ENCODE measurements at places on chromosomes 2 and 18.

DNA sequence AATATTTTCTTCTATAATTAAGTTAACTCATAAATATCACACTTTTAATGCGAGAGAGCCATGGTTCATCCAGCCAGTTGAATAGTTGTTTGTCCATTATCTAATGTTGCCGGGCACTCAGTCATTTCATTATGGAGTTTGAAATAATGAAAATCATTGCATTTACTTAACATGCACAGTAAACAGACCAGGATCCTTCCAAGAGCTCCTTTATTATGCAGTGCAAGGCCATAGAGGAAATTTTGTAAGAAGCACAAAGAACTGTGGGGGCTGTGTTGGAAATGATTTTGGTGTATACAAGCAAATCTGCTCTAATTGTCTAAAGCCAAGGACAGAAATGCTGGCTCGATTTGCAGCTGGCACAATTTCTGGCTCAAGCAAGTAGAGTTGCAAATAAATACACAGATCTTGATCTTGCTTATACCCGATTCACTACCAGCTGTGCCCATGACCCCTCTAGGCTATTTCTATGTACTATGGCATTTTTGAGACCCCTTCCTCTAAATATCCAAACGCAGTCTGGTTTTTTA, 400.3 kb upstream of the HNRNPA3 start:
- no peak for DNase-seq

- DNase-seq, result no peak
These were observed 80.5 kb upstream of the MAP4K3 start for GRCh38 chr2:39517622-39518021.

DNA sequence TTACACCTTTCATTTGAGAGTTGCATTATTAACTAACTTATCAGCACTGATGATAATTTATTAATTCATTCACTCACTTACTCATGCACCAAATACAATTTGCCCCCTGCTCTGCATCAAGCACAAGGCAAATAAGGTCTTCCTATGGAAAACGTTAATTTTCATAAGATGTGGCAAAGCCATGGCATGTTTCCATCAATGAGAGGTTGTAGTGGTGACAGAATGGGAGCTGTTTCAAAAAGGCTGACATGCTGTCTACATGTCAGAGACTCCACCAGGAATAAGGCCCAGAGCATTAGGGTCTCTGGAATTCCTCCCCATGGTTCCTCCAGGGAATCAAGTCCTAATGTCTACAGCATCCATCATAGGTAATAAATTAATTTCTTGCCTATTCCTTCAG, 978.8 kb downstream of the TMEM182 start:
- DNase-seq, result no peak

- no peak for DNase-seq
These were observed 549.8 kb upstream of the NRXN1 start for GRCh38 chr2:51581636-51582267.

GRCh38 chr18:2654928-2655177, 673 bp upstream of the SMCHD1 start:
- DNase-seq, result no peak

- DNase-seq, result no peak
These were observed 198.9 kb downstream of the SMAD7 start for GRCh38 chr18:48751727-48752468.

GRCh38 chr2:67057123-67057522, 340.0 kb upstream of the ETAA1 start:
- no peak for DNase-seq

- DNase-seq, result no peak
These were observed 1.2 kb upstream of the ASB1 start for GRCh38 chr2:238425505-238425978.

- DNase-seq, result no peak
These were observed 135.8 kb downstream of the SH3RF3 start for GRCh38 chr2:109264595-109265328.

DNA sequence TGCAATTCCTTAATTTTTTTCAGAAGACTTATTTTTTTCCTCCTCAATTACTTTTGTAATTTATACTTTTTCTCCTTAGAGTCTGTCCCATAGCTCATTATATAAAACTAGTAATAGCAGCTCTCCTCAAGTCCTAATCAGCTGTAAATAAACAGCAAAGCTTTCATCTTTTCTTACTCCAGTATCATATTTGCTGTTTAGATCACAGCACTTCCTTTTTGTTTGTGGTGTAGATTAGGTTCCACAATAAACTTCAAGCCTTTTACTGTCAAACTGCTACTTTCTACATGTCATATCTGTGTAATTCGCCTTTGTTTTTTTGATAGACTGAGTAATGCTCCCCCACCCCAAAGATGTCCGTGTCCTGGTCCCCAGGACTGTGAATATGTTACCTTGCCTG, 25.5 kb downstream of the GCG start:
- DNase-seq, result no peak

GRCh38 chr18:35182151-35182550, 58.7 kb upstream of the ZNF397 start:
- no peak for DNase-seq

GRCh38 chr2:20153131-20153851, 71.6 kb downstream of the SDC1 start:
- no peak for DNase-seq

- DNase-seq, result no peak
These were observed 158.7 kb downstream of the TDRD15 start for GRCh38 chr2:21282515-21282898.

GRCh38 chr2:32200814-32201213, 35.1 kb downstream of the SLC30A6 start:
- no peak for DNase-seq

GRCh38 chr18:40407909-40408308, 1547.1 kb upstream of the PIK3C3 start:
- no peak for DNase-seq

DNA sequence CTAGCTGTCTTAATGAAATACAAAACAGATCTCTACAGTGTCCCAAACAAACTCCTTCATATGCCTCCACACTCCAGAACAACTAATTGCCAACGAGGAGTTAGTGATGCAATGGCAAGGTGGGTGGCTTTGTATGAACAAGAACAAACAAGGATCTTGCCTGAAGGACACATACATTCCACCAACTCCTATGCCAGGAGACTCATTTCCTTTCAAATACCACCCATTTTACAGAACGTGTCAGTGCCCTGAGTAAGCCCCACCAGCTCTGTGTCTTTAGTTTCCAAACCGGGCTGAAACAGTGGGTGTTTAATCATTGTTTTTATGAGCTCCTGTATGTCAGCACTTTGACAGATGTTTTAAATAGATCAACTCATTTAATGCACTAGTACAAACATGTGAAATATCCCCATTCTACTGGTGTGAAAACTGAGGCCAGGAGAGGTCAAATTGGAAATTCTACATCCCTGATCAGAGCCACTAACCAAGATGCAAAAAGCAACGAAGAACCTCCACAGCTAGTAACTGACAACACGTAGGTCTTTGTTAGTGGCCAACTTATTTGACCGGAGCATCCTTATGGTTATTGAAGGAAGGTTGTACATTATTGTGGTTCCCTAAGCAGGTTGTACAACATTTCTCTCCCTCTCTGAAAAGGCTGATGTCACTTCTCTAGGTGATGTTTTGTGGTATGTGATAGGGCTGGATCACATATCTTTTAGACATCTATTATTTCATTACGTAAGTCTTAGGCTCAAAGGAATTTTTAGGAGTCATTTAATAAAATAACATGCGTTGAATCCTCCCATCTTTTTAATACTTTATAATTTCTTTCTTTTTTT, 534.9 kb upstream of the TNP1 start:
- no peak for DNase-seq

GRCh38 chr18:2612996-2613395, 41.6 kb downstream of the NDC80 start:
- DNase-seq, result no peak

DNA sequence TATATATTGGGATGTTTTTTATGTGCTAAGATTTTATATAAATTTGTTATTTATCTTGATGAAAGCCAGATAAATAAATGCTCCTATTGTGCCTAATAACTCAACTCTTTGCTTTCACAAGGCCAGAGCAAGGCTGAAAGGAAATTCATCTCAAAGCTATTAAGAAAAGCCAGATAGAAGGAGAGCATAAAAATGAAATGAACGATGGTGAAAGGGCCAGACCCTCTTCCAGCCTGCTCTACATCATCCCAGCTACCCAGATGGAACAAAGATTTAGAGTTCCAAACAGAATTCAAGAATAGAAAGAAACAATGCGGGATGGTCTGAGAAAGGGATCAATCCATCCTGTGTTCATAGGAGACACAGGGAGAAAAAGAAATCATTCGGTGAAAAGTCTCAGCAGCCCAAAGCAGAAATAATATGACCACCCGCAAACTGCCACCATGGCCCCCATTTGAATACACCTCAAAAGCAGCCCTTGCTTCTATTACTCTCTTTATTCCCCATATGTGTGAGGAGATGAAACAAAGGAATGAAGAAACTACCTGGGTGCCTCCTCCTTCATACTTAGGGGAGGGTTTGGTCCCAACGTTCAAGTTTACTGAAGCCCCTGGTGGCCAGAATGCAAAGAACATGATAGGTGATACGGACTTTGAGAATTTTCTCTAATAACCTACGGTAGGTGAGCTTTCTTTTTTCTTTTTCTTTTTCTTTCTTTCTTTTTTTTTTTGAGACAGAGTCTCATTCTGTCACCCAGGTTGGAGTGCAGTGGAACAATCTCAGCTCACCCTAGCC, 110.1 kb upstream of the FBXO11 start:
- DNase-seq, result no peak

DNA sequence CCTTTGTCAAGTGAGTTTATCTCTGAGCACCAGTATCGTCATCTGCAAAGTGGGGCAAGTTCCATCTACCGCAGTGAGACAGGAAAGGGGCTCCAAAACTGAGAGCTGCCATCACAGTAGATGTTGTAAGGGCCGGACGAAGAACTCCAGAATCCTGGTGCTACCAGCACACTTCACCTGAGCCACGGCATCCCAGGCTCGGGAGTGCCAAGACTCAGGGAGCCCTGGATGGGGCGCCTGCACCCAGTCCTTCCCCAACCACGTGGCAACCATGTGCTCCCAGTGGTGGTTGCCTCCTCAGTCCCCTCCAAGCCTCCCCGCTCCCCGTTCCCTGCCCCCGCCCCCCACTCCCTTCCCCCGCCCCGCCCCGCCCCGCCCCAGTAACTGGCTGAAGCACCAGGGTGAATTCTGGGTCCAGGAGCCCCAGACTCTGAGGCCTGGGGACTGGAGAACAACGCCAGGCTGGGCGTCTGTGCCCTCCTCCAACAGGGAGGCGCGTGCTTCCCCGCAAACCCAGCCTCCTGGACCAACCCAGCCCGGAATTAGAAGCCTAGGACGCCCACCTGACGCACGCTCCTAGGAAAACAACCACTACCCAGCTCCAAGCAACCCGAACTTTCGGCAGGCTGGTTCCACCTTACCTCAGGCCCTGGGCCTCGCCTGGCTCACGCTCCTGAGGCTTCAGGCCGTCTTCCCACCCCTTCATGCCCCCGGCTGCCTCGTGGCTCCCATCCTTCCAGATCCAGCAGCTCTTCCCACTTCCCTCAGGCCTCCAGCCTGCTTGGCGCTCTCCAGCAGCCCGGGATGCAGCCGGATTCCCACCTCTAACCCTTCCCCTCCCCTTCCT, 67.6 kb downstream of the LAMA3 start:
- DNase-seq, result no peak

DNA sequence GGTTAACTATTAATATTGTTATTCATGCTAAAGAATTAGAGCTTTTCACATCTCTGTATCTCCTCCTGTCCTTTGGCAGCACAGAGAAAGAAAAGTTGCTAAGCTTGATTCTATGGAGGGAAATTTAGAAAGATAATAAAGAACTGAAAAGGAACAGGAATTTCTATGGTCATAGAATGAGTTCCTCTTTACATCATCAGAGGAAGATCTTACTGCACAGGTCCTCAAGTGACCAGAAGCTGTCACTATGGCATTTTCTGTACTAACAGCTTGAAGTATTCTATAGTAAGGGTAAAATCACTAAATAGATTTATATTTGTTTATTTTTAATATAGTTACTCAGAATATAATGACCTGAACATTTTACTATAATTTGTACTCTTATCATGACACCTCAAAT, 6.0 kb upstream of the PRKD3 start:
- DNase-seq, result no peak

DNA sequence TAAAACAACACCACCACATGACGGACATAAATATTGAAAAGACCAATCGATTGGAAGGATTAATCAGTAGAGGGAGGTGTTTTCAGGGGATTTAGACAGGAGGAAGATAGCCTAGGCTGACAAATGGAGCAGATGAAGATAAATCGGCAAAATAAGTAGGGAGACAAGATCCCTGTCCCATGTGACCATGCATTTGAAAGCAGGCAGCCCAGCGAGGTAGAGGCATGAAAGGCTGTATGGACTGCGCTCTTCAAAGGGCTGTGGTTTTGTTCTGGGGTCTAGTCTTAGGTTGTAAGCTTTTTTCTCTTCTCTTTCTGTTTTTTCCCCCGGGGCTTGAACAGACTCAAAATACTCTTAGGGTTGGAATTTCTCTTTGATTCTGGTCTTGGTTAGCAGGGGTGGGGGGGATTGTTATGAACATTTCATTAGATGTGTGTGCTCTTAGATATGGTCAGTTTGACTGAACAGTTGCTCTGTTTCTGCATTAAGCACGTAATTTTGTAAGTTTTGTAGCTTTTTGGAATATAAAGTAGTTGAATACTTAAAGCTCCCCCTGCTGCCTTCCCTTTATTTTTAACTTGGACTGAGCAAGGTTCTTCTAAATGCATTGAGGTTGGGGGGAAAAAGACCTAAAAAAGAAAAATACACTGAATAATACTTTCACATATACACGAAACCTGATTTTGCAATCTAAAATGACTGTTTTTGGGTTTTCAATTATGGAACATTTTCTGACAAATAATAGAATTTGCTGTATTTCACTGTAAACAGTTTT, 32.2 kb downstream of the ZNF532 start:
- no peak for DNase-seq

DNA sequence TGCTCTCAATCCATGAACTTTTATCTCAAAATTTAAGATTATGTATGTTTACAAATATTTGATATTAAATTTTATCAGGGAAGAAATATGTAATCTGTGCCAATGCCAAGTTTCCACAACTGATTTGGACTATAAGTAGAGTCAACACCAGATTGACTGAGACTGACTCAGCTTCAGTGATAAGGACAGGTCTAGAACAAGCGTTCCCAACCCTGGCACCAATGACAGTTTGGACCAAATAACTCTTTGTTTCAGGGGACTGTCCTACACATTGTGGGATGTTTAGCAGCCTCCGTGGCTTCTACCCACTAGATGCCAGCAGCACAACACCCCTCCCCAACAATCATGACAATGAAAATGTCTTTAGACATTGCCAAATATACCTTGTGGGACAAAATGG, 165.3 kb downstream of the THADA start:
- no peak for DNase-seq

GRCh38 chr2:106841886-106842645, 43.9 kb downstream of the ST6GAL2 start:
- DNase-seq, result no peak

- DNase-seq, result no peak
These were observed 6.7 kb downstream of the LMAN1 start for GRCh38 chr18:59352250-59352855.

DNA sequence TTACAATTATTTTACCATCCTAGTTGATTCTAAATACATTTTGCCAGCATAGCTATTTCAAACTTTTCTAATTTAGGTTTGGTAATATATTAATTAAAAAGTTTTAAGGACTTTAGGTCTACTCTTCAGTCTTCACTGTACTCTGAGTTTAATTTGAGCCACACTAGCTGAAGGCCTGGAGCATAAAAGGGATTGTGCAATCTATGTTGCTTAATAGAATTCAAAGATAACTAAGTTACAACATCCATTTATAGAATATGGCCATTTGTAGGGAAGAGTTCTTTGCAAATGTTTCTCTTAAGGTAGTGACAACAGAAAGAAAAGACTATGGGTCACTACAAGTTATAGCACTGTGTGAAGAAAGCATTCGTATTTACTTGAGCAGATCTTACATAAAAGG, 702.2 kb upstream of the NRXN1 start:
- DNase-seq, result no peak
